LoVo (cell line): ENCODE measurements at places on chromosomes 2 and 18.

GRCh38 chr18:77571743-77572142, 322.1 kb downstream of the GALR1 start:
- DNase-seq = no peak

DNA sequence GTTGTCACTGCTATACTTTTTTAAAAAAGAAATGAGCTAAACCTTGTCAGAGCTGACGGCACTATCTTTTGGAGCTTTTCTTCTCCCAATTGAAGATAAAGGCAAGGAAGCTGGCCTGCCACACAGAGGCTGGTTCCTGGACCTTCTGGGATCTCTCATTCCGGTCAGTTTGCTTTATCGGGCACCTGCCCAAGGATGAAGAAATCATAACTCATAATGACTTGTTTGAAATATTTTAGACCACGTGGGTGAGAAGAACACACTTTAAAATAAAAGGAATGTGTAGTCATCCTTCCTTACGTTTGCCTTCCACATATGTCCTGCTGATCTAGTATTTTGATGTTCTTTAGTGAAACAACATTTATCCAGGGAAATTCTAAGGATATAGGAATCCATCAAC, 535.7 kb downstream of the DCC start:
- DNase-seq = no peak

DNA sequence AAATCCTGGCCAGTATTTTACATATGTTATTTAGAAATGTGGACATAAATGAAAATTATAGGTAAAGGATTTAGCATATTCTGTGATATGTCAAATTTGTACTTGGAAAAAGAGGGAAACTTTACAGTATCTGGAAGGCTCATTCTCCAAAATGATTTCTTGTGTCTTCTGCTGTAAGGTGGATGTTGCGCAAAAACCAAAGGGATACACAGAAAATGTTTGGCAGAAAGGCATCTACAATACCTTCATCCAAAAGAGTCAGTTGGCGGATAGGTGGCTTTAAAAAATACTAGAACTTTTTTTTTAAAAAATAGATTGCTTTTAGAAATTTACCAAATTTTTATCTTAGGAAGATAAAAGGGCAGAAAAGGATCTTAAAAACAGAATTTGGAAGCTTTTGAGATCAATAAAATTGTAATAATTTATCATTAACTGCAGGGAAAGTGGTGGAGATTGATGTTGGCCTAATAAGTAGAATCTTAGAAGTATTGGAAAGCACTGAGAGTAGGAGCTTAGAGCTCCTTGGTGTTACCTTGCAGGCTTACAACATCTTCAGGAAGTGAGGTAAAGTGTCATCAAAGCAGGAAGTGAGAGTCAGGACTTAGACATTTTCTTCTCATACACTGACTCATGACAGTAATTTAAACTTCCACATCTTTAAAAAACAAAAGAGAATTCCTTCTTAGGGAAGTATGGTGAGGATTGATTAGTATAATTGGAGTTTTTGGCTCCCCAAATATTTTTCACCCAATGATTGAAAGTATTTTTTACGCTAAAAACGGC, 2.1 kb downstream of the NABP1 start:
- DNase-seq = peak; percentile 64

DNA sequence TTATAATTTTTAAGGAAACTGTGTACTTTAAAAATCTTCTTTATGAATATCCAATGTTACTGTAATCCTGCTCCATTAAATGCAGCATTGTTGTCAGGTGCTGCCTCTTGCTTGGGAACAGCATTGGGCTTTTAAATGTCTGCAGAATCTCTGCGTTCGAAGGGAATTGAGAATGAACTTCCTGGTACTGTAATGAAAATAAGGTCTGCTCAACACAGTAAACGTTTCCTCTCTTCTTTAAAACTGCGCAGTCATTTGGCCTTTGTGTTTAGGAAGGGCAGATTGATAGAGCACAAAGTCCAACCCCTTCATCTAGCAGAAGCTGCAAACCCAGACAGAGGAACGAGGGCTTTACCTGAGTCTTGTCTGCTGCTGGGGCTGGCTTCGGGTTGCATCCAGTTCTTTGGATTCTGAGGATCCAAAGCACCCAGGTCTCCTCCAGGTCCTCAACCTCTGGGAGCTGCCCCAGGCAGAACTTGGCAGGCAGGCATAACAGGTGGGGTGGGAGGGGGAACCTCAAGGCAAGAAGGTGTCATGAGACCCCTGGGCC, 104.5 kb downstream of the UGGT1 start:
- DNase-seq = peak; percentile 2

GRCh38 chr2:46615986-46616485, 136.7 kb downstream of the TMEM247 start:
- peak; percentile 17 for DNase-seq

- no peak for DNase-seq
Measured at GRCh38 chr2:101610750-101611315, 86.7 kb upstream of the MAP4K4 start.

DNA sequence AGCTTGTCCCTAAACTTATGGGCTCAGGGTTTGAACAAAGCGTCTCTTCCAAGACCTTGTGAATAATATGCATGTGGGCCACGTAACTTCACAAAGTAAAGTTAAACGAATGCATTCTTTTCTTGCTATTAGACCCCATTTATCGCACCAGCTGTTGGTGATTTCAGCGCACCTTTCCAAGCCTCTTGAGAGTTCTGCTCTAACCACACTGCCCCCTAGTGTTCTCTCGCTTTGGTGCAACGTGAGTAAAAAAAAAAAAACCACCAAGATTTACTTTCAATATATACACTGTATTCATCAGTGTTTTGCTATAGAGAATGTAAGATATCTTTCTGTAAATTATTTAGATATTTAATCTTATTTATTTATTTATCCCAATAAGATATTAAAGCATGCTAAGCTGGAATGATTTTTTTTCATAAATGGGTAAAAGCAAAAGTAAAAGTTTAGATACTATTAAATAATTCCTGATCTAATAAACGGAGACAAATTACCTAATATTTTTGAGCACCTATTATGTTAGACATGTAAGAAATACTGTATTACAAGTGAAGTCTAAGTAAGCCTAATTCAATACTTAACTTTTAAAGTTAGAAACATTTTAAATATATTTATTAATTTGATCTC, 459.5 kb downstream of the DLGAP1 start:
- DNase-seq = peak; percentile 63

- DNase-seq = no peak
Measured at GRCh38 chr2:188478724-188479123, 187.1 kb downstream of the GULP1 start.

GRCh38 chr2:63257473-63257872, 206.8 kb downstream of the OTX1 start:
- no peak for DNase-seq

GRCh38 chr2:68748568-68748967, 14.0 kb downstream of the ARHGAP25 start:
- DNase-seq = no peak
